ENCODE measurements at places on chromosomes 11 and 22.

DNA sequence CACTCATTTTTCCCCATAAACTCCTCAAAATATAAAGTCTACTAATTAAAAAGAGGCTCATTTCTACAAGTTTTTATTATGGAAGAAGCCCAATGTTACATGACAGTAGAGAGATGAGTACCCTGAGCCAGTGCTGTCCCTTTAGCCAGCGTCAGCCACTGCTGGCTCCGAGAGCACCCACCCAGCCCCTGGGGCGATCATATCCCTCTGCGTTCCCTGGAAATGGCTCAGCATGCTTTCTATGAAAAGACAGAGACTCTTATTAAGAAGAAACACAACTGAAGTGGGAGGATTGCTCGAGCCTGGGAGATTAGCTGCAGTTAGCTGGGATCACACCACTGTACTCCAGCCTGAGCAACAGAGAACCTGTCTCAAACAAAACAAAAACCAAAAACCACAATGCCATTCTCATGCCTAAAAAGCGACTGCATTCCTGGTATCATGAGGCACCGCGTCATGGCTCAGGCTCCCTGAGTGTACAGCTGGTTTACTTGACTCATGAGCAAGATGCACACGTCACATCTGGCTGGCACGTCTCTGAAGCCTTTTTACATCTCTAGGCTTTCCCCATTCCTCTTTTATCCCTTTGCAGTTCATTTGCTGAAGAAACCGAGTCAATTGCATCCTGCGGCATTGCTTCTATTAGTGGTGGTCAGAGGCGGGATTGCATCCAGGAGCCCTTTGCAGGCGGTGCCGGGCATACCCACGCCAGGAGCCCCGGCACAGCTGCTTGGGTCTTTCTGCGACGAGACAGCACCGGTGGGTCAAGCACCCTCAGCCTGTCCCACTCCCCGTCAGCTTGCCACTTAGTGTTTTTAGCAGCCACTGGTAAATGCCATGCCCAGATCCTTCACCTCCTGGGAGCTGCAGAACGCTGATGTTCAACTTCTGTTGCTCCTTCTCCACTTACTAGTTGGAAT is 119.9 kb downstream of the CTTN start:
- DNase-seq, result no peak

- no peak for DNase-seq
These were observed 19.4 kb upstream of the GAL start for GRCh38 chr11:68664906-68665305.

DNA sequence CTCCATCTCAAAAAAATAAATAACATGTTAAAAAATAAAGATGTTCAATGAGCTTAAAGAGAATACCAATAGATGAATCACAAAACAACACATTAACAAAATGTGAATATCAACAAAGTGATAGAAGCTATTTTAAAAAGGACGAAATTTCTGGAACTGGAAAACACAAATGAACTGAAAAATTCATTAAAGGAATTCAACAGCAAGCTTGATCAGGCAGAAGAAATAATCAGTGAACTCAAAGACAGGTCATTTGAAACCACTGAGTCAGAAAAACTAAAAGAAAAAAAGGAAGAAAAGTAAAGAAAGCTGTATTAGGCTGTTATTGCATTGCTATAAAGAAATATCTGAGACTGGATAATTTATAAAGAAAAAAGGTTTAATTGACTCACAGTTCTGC is 7.0 kb upstream of the MTMR2 start:
- no peak for DNase-seq

GRCh38 chr11:130199792-130200191 is 40.2 kb downstream of the ST14 start:
- DNase-seq, result no peak

DNA sequence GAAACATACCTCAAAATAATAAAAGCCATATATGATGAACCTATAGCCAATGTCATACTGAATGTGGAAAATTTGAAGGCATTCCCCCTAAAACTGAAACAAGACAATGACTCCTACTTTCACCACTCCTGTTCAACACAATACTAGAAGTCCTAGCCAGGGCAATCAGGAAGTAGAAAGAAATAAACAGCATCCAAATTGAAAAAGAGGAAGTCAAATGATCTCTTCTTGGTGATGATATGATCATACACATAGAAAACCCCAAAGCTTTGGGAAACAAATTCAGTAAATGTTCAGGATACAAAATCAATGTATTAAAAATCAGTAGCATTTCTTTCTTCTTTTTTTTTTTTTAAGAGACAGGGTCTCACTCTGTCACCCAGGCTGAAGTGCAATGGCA is 109.9 kb downstream of the DLG2 start:
- no peak for DNase-seq

GRCh38 chr11:2711161-2711560 is 11.4 kb upstream of the KCNQ1OT1 start:
- no peak for DNase-seq

DNA sequence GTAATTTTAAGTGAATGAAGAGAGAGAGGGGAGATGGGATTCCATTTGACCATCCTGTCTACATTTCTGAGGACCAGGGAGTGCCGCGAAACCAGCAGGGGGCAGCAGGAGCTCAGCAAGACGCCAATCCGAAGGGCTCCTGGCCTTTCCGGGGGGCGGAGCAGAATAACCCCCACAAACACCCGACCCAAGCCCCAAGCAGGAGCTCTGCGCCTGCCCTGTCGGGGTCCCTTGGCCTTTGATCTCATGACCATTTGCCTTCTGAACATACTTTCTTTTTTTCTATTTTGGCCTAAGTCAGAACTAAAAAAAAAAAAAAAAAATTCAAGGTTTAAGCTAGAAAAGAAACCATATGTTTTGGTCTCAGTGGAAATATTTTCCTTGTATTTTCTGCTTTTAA is 21.9 kb upstream of the SCN2B start:
- peak; percentile 84 for DNase-seq

DNA sequence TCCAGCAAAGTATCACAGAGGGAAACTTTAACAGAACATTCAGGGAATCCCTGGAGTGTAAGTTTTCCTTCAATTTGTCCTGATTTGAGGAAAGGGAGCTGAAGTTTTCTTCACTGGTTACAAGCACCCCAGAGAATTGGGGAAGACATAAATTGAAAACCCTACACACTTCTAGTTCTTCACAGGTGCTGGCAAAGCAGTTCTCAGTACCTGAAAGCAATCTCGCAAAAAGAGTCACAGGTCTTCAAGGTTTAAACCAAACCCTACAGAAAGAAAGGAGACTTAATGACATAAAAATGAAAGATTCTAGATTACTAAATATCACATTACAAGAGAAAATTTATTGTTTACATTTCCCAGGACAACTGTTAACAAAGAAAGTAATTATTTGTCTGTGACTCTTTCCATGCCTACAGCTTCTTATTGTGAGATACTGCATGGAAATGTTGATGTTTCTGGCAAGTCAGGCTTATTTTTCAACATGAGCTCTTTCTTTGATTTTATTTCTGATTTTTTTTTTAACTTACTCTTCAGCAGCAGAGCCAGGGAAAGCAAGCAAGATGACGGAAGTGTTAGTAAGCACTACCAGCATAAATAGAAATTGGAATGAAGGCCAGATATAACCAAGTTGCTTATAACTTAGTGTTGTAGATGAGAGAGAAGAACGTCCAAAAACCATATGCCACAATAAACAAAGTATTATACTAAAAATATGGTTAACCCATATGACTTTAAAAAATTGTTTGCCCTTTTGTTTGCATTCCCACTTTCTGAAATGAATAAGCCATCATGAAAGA is 44.1 kb downstream of the FANCF start:
- no peak for DNase-seq

GRCh38 chr22:30790366-30790765 is 95.7 kb downstream of the OSBP2 start:
- no peak for DNase-seq

GRCh38 chr11:39806652-39807051 is 1652.8 kb downstream of the LRRC4C start:
- DNase-seq, result no peak

DNA sequence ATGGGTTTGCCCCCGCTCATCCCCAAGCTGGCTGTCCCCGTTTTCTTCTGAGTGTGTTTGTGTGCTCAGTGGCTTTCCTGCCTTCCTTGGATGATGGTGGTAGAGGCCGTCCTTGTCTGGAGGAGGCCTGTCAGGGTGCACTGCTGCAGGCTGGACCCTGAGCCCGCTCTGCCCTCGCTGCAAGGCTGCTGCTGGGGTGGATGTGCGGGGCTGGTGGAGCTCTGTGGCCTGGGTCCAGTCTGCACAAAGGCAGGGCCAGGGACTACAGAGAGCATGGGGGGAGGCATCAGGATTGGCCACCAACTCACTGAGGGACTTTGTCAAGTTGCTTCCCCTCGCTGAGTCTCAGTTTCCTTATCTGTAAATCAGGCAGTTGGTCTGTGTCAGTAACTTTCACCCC is 275.0 kb downstream of the KIRREL3 start:
- no peak for DNase-seq

DNA sequence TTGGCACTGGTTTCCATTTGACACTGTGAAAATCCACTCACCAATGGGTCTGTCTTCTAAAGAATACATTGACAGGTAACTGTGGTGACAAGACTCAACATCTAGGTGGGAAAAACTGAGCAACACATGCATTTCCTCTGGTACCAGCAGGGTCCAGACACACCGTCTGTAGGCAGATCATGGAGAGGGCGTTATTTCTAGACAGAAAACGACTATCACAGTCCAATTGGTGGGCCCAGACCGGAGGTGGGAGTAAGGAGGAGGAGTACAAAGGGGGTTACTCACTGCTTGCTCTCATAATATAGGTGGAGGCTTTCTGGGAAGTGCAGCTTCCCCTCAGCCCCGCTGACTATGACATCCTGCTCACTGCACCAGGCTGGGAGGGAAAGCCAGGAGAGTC is 9.9 kb downstream of the OVCH2 start:
- no peak for DNase-seq

DNA sequence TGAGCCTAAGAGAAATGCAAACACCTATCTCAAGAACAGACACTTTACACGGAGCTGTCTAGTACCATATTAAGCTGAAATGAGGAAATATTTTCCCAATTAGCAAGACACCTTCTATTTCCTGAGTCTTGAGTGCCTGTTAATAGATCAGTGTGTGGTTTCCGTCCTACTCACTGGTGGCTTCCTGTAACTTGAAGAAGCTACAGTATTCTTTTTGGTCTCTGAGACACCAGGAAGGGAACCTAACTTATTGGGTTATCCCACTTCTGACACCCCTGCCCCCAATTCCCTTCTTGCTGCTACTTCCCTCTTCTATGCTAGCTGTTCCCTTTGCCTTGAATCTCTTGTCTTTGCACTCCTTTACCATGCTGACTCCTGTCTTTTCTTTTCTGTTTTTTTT is 92.7 kb downstream of the FDX1 start:
- DNase-seq, result no peak

- DNase-seq, result no peak
These were observed 85.3 kb downstream of the CACNA1I start for GRCh38 chr22:39655831-39656230.

- DNase-seq, result no peak
These were observed 52.2 kb downstream of the PPFIA1 start for GRCh38 chr11:70322666-70323065.

DNA sequence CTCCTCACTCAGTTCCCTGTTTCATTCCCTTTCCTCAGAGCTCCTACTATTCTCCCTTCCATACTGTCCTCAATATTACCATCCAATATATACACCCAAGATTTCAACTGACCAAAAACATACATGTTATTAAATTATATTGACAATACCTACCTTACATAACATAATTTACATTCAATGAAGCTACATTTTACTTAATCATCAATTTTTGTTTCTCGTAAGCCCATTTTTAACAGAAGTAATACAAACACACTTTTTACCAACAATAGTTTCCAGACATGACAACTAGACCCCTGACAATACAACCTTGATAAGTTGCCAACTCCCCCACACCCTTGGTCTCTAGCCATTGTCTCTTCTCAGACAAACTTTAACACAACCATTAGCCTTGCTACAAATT is 145.8 kb upstream of the DDI1 start:
- DNase-seq, result no peak

DNA sequence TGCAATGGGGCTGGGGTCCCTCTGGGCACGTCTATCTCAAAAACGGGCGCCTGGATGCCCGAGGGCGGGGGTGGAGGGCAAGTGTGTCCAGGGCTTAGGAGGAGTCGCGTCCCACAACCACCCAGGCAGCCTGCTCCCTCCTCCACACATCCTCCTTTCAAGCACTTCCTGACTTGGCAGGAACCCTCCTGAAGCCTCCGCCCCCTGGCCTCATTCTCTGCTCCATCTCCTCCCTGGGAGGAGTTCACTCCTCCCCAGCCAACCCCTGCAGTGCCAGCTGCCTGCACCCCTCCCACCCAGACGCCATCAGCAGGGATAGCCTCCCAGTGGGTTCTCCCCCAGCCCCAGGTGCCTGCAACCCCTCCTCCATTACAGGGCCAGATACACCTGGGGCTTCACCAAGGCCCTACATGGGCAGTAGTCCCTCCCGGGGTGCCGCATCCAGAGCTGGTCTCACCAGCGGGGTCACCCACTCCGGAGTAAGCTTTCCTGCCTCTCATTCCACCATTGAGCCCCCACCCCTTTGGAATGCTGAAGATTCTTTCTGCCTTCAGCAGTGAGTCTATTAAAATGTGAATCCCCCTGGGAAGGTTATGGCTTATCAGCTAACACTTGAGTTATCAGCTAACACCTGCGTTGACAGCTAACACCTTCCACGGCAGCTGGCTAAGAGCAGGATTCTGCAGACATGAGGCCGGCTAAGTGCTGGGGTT is 24.4 kb downstream of the RTN4R start:
- DNase-seq, result peak; percentile 71

DNA sequence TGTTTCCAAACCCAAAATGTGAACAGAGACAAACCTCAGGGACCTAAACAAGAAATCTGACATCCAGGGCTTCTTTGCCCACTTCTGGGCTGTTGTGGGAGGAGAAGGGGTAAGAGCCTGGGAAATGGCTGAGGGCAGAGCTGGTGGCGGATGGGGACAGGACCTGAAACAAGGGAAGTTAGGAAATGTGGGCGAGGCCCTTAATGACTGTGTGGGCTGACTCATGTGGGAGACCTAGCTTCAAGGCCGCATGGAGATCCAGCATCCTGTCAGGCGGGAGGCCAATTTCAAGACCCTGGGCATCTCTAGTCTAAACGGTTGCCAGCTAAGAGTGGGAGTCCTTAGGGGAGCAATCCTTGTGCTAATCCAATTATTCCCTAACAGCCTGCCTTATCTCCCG is 2.1 kb upstream of the OAF start:
- DNase-seq, result no peak

GRCh38 chr11:59216641-59217564 is 4.2 kb upstream of the MPEG1 start:
- no peak for DNase-seq

DNA sequence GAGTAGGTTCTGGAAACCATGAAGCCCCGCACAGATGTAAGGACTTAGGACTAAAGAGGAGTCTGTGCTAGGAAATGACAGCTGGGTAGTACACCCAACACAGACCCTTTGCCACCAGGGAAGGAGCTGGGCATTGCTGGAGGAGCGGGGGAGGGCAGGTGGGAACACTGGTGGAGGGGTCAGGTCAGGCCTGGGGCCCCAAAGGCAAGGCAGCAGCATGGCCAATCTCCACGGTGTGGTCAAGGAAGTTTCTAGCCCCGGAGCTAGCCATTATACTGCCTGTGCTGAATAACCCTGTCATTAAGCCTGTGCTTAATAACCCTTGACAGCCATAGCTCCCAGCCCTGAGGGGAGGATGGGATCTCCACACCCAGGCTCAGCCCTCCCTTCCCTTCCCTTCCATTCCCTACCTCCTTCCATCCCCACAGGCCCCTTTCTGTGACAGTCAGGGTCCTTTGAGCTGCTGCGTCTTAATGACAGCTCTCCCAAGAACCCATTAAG is 2.1 kb downstream of the TMPRSS4 start:
- DNase-seq, result no peak

Measured in T-helper 2 cell (primary cell).